ENCODE measurements at places on chromosomes 6 and 20.

- DNase-seq: no peak
These were observed 27.1 kb upstream of the HAO1 start for GRCh38 chr20:7967199-7967844.

DNA sequence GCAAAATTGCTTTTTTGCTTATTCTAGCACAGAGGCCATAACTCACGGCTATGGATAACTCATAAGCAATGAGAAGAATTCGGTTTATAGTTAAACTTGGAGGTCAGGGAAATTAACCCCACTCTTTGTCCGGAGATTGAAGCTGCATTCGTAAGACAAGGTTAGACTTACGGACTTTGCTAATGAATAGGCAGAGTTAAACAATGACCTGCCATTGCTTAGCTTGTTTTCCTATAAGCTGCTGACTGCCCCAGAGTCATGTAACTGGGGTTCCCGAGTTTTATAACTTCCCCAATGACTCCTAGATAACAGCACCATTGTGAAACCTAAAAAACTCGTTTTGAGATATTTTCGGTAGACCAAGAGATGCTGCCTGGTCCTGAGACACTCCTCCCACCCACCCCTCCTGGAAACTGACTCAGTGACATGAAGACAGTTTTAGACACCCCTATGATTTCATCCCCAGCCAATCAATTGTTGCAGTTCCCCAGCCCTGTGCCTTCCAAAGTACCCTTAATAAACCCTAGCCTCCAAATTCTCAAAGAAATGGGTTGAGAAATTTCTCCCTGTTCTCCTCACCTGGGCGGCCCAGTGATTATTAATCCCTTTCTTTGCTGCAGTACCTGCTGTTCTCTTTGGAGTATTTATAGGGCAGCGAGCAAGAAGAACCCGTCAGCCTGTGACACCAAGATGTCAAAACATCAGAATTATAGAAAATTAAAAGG is 33.1 kb upstream of the MCUR1 start:
- no peak for DNase-seq

GRCh38 chr20:25629816-25630499 is 6.1 kb upstream of the NANP start:
- DNase-seq: no peak

DNA sequence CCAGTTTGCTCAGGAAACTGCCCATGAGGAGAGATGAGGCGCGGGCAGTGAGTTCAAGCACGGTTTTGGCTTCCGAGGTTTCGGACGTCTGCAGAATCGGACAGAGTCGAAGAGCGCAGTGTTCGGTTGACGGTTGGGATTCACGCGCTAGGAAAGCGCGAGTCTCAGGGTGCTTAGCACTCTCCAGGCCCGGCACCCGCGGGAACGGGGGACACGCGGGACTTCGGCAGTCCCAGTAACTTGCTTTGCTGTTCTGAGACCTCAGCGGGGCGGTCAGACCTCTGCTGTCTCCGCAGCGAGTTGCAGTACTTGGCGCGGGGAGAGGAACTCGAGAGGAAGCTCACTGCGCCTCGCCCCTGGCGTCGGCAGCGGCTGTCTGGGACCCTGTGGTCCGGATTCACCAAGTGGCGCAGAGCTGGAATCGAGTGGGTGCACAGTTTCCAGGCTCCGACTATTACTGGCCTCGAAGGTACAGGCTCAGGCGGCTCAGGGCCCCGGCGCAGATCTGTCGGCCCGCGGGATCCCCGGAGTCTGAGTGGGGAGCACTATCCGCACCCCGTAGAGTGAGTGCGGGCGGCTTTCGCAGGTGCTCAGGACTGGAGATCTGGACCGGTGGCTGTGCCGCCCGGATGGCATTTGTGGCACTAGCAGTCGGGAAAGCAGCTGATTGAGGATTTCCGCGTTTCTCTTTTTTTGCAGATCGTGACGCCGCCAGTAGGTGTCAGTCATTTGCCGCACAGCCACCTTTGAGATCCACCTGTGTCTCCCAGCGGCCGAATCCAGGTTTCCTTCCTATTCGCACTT is at the start of gene POM121L2:
Gene POM121L2 (minus strand): TSS at position 128 of the 804 bp plus-strand sequence. CDS start 103 bp downstream, at position 25.
- peak; percentile 86 for DNase-seq

GRCh38 chr20:53859684-53860083 is 210.7 kb downstream of the BCAS1 start:
- no peak for DNase-seq

DNA sequence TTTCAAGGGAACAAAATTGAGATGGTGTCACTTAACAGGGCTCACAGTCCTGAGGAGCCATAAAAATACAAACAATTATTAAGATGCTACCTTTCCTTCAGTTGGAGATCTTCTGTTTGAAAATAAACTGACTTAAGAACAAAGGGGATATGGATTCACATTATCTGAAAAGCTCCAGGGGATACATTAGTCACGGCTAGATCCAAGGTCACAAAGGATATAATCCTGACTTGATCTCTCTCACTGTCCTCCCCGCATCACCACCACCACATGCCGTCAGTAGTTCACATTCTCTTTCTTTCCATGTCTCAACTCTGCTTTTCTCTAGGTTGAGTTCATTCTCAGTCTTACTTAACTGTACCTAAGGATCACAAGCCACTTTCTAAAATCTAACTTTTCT is 530.4 kb upstream of the MARCKS start:
- DNase-seq: no peak

- no peak for DNase-seq
These were observed 71.5 kb upstream of the RIPOR2 start for GRCh38 chr6:25007269-25007699.

DNA sequence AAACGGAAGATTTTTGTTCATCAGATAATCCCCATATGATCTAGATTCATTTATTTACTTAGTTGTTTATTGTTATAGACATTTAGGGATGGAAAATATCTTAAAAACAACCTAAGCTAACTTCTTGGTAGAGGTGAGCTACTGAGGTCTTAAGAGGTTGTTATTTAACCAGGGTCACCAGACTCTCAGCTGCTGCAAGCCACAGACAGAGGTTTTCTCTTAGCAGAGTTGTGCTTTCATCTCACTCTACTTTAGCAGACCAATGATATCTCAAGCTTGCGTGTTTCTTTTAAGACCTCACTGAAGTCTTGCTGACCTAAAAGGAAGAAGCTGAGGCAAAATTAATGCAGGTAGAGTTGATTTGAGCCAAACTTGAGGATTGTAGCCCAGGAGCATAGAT is 43.6 kb downstream of the NCOA7 start:
- DNase-seq: no peak

DNA sequence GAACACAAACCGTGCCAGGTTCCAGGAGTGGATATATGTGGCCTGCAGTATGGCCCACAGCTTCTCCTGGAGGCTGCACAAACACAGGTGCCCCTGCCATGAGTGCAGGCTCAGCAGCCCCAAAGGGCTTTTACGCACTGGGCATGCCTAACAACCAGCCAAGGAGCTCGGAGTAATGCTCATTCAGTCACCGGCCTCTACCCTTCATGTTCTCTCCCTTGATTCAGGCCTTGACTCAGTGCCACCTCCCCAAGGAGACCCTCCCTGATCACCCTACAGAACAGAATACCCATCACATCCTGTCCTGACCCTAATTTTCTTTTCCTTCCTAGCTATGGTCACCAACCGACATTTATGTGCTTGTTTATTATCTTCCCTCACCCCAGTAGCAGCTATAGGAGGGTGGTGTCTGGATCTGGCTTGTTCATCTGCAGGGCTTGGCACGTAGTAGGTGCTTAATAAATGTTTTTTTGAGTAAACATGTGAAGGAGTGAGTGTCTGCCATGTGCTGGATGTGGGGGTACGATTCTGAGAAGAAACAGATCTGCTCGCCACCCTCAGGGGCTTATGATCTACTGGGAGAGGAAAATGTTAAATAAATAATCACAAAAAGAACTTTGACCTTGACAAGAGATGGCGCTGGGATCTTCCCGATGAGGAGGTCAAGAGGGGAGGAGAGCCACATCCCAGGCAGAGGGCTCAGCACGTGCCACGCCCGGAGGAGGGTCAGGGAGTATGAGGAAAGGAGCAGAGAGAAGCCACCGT is 9.2 kb downstream of the PXMP4 start:
- no peak for DNase-seq

DNA sequence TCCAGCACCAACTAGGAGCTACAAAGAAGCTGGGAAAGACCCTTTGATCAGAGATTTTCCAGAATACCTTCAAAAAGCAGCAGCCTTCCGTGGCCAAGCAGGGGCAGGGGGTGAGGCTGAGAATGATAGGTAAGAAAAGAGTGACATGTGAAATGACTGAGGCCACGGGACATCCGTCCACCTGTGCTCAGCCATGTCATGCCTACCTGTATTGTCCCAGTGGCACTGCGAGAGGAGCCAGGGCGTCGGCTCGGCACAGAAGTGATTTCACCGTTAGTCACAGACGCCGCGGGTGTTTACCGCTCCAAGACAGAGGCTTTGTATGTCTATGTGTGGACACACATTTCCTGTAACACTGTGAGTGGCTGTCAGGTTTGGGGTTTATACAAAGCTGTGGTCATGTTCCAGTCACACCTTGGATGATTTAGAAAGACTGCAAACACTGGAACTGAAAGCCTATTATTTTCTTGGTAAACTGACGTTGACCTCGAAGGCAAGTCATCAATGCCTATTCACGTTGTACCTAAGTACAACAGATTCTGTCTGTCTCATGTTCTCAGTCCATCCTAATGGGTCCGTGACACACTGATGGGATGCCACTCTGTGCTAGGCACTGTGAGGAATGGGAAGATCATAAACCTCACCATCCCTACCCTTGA is 32.1 kb upstream of the JAG1 start:
- no peak for DNase-seq

DNA sequence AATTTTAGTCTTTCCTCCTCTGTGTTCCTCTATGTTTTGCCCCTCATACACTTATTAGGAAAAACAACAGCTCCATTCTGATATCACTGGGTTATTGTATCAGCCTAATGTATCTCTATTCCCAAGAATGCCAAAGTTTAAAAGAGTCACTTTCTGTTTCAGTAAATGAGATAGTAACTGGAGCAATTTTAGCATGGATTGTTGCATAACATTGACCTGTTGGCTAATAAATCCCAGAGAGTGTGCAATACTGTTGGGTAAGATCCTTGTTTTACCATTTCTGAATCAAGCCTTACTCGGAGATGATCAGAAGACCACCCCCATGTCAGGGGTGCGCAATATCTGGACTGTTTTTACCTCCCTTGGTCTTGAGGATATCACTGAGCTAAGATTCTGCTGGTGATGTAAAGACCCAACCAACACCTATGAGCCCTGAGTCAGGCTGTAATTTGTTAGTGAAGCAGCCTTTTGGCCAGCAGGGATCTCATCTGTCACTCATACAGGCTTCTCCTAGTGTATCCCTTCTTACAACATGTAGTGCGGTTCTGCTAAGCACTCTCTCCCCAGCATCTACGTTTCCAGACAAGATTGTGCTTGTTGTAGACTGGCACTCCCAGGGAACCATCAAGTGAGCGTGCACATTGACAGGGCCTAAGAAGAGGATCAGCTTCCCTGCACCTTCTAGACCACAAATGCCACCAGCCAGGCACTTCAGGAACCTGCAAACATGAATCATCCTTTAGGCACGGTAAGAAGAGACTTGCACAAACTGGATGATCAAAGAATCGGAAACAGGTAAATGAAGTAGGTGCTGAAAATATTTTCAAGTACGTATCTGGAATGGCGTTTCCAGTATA is 11.5 kb upstream of the IPCEF1 start:
- DNase-seq: no peak

- no peak for DNase-seq
These were observed 66.2 kb downstream of the GMDS start for GRCh38 chr6:2179241-2179640.

GRCh38 chr6:138592749-138593123 is 93.4 kb upstream of the NHSL1 start:
- no peak for DNase-seq

- peak; percentile 77 for DNase-seq
These were observed 44.0 kb upstream of the ZBTB24 start for GRCh38 chr6:109526905-109527628.

DNA sequence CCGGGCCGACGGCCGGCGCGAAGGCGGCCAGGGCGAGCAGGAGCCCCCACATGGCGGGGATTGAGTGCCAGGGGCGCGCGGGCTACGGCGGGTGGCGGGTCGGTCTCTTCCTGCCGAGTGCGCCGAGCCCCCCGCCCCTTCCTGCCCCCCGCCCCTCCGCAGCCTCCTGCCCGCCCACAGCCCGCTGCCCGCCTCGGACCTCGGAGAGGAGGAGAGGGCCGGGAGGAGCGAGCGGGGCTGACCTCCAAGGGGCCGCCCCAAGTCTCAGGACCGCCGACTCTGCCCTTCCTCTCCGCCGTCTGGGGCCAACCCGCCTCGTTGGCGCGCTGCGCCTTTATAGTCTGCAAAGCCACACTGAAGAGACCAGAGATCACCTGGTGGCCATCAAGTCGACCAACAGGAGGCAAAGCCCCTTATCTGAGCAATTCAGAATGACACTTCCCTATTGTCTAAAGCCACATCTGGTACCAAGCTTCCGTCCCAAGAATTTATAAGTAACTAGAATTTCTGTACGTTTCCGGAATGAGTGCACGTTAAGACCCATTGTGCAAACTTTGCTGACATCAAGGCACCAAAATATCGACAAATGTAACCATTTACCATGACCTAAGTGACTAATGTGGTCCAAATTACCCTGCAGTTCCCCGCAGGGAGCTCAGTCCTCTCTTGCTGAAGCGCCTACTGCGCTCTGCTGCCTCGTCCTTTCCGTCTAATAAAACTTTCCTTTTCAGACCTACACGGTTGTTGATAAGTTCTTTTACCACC is at the start of gene CPXM1:
Gene CPXM1 (minus strand): TSS at position 107 of the 765 bp plus-strand sequence. CDS start 55 bp downstream, at position 52.
- peak; percentile 19 for DNase-seq

DNA sequence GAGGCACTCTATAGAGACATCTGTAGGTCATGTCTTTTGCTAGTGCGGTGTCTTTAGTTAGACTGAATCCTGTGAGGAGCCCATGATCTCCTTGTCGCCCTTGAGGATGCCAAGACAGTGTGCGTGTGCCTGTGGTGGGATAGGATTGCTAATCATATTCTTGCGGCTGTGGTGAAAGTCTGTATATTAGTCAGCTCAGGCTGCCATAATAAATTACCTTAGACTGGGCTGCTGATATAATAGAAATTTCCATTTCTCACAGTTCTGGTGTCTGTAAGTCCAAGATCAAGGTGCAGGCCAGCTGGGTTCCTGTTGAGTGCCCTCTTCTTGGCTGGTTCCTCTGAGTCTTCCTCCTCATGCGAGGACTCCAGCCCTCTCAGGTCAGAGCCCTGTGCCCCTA is 141.2 kb downstream of the JARID2 start:
- DNase-seq: no peak

GRCh38 chr6:54431466-54431865 is 123.2 kb downstream of the TINAG start:
- DNase-seq: no peak

DNA sequence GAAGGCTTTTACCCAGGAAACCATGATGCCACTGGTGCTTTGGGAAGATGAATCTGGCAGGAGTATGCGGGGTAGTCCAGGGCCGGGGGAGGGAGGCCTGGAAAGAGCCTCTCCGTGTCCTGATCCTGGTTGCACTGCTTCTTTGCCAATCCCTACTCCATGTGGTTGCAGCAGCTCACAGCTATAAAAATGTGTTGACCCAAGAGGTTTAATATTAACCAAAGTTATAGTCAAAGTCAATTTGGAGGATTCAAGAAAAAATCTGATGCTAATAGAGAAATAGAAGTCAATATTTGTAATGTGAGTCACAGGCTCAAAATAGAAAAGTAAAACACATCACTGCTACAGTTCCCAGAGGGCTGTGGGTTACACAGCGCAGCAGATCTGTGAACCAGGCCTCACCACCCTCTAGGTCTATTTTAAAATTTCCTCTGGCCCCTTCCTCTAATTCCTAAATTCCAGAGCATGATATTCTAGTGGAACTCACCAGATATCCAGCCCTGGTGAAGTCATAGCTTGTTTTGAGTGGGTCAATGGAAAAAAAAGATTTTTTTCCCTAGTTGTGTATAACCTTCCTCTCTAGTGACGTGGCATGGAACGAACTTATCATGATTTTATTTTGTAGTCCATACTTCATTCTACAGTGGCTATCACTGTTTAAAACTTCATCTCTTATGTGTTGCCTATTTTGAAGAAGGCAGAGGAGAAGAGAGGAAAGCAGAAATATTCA is 63.2 kb upstream of the BMP2 start:
- DNase-seq: no peak

Measured in NCI-H345 (cell line).